ENCODE measurements at places on chromosomes 12 and 14.

DNA sequence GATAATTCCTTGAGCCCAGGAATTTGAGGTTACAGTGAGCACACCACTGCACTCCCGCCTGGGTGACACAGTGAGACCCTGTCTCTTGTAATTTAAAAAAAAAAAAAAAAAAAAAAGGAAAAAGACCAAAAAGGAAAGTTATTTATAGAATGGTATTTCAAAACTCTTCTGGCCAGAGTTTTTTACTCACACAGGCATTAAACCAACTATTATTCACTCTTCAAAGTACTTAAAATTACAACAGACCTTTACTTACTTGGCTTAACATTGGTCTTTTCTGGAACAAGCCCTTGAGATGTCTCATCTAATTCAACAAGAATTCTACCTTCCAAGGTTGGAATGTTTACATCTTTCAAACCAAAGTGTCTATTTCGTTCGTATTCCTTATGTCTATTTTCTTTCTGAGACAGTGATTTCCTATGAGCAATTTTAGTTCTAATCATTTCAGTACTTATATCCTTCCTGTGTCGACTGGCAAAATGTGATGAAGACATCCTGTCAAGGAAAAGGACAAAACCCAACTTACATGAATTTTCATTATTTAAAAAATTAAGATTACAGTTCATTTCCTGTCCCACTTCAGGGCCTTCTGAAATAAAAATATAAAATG lies 2.6 kb downstream of the DLGAP5 start:
- no peak for DNase-seq

DNA sequence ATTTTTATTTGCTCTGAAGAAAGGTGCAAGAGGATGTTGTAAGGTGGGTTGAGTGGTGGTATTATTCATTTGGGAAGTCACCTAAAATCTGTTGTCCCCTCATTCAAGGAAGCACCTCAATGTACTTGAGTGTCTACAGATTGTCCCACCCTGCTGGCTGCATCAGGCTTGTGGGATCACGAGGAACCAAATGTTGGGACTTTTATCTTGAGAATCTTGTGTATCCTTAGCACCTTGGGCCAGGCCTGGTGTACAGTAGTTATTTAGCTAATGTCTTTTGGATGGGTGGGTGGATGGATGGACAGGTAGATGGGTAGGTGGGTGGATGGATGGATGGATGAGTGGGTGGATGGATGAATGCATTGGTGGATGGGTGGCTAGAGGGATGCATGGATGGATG lies 519.3 kb downstream of the BCL11B start:
- DNase-seq = no peak

GRCh38 chr12:7042842-7043241 lies 17.7 kb upstream of the C1S start:
- peak; percentile 71 for DNase-seq

DNA sequence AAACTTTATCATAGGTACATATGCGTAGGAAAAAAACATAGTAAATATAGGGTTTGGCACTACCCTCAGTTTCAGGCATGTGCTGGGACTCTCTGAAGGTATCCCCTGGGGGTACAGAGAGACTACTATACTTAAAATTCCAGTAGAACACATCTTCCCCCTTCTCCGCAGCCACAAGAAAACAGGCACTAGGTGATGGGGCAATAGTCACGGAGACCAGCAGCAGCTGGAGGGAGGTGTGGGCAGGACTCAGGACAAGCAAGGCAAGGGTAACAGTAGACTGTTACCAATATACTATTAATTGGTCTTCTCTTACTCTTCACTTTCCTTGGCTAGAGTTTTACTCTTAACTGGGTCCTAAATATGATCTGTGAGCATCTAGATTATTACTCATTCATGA lies 4.6 kb upstream of the PAPOLA start:
- DNase-seq = no peak

DNA sequence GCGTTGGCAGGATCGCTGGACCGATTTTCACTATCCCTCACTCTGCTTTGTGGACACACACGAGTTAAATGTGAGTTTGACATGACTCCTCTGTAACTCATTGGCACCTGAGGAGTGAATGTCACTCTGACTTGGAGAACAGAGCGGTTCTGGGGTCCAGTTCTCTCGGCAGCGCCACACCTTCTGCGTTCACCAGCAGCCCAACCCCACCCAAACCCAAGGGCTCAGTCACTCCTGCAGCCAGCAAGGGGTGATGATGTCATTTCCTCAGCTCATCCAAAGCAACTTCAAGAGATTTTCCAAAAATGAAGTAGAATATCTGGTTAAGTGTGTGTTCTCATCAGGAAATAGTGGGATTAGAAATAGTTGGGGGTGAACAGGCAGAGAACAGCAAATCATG lies 36.3 kb downstream of the ADGRD1 start:
- no peak for DNase-seq

GRCh38 chr12:125218952-125219351 lies 153.7 kb downstream of the AACS start:
- DNase-seq = no peak

DNA sequence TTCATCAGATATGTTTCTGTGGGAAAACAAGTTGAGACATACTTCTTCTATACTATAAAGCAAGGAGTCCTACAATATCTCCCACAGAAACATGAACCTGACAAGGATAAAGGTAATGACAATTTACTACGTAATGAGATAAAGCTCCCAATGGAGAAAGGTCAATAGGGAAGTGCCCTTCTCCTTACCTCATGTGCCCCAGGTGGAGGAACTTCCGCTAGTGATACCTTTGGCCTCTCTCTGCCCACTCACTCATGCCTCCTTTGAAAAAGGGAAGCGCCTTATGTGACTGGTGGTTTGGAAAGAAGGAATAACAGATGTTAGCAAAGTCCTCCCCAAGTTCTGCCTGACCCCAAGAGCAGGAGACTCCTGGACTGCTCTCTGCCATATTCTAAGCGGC lies 305.3 kb downstream of the ITPR2 start:
- DNase-seq = no peak

DNA sequence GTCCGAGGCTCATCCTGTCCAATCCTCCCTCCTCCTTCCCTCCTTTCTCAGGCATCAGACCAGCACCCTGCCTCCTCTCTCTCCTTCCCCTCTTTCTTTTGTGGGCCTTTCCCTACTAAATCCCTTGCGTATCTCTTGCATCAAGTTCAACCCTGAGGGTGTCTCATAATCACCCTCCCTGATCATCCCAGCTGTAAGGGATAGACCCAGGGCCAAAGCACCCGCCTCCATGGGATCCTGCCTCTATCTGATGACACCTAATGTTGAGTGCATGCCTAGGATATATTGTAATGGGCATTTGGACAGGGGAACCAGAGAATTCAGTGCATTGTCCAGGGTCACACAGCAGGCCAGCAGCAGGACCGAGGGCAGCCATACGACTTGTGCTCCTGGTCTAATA lies 84.9 kb downstream of the PHETA1 start:
- DNase-seq = no peak

GRCh38 chr14:100147691-100148464 lies 11.6 kb downstream of the DEGS2 start:
- no peak for DNase-seq

GRCh38 chr14:34568803-34569202 lies 29.3 kb upstream of the EAPP start:
- DNase-seq = no peak

DNA sequence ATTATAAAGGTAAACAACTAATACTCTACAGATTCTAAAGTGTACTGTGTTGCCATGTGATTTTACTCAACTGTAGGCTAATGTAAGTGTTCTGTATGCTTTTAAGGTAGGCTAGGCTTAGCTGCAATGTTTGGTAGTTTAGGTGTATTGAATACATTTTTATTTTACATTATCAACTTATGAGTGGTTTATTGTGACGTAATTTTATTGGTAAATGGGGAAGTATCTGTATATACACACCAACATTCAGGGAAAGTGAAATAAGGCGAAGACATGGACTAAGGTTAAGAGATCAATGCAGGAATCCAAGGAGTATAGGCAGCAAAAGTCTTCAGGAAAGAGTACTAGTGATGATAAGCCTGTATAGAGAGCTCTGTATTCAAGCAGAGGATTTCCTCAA lies 365.8 kb upstream of the MGAT4C start:
- DNase-seq = no peak

GRCh38 chr12:2287151-2287550 lies 234.4 kb downstream of the CACNA1C start:
- DNase-seq = no peak

DNA sequence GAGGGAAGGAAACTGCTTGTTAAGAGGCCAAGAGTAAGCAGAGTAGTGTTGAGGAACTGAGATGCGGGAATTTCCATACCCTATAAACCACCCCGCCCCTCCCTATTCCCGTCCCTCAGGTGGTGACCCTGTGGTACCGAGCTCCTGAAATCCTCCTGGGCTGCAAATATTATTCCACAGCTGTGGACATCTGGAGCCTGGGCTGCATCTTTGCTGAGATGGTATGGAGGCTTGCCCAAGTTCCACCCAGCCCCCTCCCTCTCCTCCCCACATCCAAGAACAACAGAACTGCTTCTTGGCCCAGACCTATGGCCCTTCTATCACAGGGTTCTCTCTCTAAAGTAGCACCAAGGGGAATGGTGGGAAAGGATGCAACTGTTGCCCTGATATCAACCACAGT lies 2.7 kb downstream of the CDK2 start:
- no peak for DNase-seq

- DNase-seq = no peak
Measured at GRCh38 chr14:93092606-93093556, 22.8 kb downstream of the ITPK1 start.

GRCh38 chr12:1974812-1975211 lies 29.4 kb downstream of the DCP1B start:
- no peak for DNase-seq

DNA sequence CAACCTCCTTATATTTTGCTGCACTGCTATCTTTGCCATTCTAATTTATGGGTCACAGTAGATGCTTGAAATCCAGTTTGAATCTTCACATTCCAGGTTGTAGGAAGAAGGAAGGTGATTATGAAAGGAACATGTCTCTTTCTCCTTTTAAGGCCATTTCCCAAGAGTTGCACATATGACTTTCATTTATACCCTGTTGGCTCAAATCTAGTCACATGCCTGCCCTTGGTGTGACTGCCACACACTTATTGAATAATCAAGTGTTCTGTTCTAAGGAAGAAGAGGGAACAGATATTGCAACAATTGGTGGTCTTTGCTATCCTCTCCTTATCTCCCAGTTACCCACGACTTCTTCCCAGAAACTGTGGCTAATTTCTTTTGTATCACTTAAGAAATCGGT lies 404.3 kb downstream of the TMEM117 start:
- DNase-seq = no peak

DNA sequence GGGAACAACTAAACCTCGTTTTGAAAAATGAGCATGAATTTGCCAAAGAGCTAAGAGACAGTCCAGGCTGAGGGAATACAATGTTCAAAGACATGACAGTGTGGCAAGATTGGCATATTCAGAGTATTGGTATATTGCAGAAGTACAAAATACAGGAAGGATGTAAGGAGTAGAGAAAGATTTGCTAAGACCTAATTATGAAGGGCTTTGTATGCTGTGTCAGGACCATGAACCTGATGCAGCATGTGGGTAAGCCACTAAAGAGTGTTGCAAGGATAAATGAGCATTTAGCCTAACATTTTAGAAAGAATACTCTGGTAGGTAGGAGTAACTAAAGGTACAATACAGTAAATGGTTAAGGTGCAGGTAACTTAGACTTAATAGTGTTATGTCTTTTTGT lies 65.1 kb downstream of the KTN1 start:
- no peak for DNase-seq

GRCh38 chr12:89861086-89861485 lies 152.4 kb upstream of the ATP2B1 start:
- DNase-seq = no peak

GRCh38 chr12:38890102-38890855 lies 15.1 kb downstream of the CPNE8 start:
- no peak for DNase-seq

GRCh38 chr12:39199351-39199750 lies 243.6 kb downstream of the KIF21A start:
- DNase-seq = no peak

- DNase-seq = no peak
Measured at GRCh38 chr14:94974893-94975292, 182.4 kb downstream of the DICER1 start.

GRCh38 chr14:54529811-54530210 lies 20.1 kb downstream of the CGRRF1 start:
- DNase-seq = no peak

DNA sequence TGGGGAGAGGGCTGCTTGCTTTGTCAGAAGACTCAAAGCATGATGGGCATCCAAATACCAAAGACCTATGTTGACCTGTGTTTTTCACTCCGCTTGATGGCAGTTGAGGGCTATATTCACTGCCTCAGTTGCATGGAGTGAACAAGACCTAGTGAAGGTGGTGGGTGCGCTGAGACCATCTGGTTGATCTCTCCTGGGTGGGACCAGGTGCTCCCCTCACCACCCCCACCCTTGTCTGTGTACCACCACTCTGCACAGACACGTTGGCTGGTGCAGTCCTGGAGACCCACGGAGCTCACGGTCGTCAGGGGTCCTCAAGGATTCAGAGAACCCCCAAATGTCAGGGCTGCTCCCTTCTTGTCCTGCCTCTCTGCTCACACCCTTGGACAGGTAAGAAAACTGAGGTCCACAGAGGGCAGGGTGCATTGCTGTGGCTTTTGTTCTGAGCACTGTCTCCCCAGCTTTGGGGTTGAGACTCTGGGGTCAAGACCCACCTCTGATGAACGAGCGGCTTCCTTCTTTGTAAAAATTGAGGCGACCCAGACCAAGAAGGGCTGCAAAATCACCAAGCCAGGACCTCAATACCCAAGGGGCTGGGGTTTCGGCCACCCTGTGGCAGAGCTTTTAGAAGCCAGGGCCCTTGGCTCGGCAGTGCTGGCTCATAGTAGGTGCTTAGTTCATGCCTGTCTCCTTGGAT lies 166.3 kb upstream of the RTL1 start:
- no peak for DNase-seq

DNA sequence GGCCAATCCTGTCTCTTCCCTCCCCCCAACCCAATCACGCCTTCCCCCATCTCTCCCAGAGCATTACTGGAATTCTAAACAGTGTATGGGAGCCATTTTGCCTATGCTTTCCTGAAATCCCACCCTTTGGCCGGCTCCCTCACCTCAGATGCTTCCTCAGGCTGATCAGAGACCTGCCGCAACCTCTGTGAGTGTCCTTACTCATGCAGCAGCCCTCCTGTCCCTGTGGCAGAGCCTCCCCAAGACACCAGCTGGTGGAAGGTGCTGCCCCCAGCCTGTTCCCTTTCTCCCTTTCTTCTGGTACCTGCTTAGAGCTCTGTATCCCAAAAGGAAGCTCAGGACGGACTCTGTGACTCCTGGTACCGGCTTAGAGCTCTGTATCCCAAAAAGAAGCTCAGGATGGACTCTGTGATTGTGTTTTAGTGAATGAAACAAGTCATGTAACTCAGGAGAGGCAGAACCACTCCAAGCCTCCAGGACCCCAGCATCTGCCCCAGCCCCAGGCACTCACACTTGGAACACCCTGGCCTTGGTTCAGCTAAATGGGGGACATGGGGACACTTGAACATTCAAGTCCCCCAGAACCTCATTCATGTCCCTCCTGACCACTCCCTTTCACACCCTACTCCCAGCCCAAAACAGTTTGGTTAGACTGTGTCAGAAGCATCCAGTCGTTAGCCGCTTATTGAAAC lies 29.3 kb upstream of the RIN3 start:
- no peak for DNase-seq
